ENCODE measurements at places on chromosomes 5 and 9.
A peak's percentile ranks its signal among the peaks of the same experiment; 100 is the strongest.

- DNase-seq: no peak
- no peaks in the 10 kb centered on the region for H3K27me3 ChIP-seq
- no peak overlapping the region for H3K27ac ChIP-seq
- H3K36me3 ChIP-seq: no peaks in the 10 kb centered on the region
Measured at GRCh38 chr5:148734518-148734917, 80.2 kb upstream of the HTR4 start.

DNA sequence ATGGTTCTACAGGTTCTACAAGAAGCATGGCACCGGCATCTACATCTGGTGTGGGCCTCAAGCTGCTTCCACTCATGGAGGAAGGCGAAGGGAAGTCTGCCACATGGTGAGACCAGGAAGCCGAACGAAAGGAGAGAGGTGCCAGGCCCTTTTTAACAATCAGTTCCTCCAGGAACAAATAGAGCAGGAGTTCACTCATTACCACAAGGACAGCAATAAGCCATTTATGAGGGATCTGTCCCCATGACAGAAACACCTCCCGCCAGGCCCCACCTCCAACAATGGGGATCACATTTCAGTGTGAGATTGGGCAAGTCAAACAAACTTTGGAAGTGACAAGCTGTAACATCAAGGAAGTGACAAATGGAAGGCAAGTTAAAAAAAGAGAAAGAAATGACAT is 95.5 kb upstream of the PTPN3 start:
- peaks cover 5% of the 10 kb centered on the region for H3K36me3 ChIP-seq
- H3K4me1 ChIP-seq: no peaks in the 10 kb centered on the region
- no peaks in the 10 kb centered on the region for H3K27me3 ChIP-seq
- H3K27ac ChIP-seq: no peak overlapping the region

- H3K36me3 ChIP-seq: no peaks in the 10 kb centered on the region
- H3K4me1 ChIP-seq: peaks cover 19% of the 10 kb centered on the region
- H3K4me3 ChIP-seq: no peak overlapping the region
- H3K27ac ChIP-seq: no peak overlapping the region
- no peaks in the 10 kb centered on the region for H3K27me3 ChIP-seq
Measured at GRCh38 chr5:59291941-59292340, 601.6 kb downstream of the PDE4D start.

DNA sequence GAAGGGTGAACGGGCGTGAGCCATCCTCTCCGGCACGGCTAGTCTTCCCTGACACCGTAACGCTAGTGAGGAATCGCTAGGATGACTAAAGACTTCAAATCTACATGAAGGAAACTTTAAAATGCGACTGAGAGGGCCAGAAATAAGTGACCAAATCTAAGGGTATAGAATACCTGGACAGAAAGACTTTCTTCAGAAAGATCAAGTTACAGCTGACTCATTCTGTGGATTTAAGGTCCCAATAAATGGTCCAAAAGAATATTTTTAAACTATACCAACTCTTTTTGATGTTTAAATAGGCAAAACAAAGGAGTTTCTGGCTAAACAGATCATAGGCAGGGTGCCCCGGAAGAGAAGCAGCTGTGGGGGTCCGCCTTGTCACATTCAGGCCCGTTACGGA is 38.9 kb upstream of the CEP72 start:
- H3K36me3 ChIP-seq: peaks cover 5% of the 10 kb centered on the region
- H3K27ac ChIP-seq: no peak overlapping the region
- no peak for DNase-seq

GRCh38 chr5:10578869-10579268 is 15.0 kb downstream of the ANKRD33B start:
- no peak for DNase-seq
- H3K4me1 ChIP-seq: peaks cover 14% of the 10 kb centered on the region
- peaks cover 2% of the 10 kb centered on the region for H3K27me3 ChIP-seq
- no peak overlapping the region for H3K27ac ChIP-seq

DNA sequence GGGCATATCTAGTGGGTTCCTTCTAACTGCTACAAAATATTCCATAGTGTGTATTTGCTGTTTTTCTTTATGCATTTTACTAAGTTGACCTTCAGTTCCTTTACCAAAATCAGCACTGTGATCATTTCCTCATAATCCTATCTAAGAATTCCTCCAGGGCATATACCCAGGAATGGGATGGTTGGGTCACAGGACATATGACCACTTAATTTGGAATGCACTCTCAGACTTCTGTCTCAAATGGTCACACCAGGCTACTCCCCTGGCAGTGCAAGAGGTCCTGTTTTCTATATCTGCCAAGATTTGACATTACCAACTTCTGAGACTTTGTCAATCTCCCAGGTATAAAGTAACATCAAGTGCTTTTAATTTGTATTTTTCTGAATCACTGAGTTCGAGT is 63.9 kb downstream of the ADAMTS12 start:
- H3K4me3 ChIP-seq: no peak overlapping the region
- no peak for DNase-seq
- no peaks in the 10 kb centered on the region for H3K36me3 ChIP-seq
- H3K27ac ChIP-seq: no peak overlapping the region
- H3K27me3 ChIP-seq: no peaks in the 10 kb centered on the region

GRCh38 chr5:158869092-158869491 is 230.6 kb downstream of the EBF1 start:
- no peaks in the 10 kb centered on the region for H3K36me3 ChIP-seq
- H3K4me1 ChIP-seq: peaks cover 11% of the 10 kb centered on the region
- no peaks in the 10 kb centered on the region for H3K27me3 ChIP-seq

- H3K27me3 ChIP-seq: peaks cover 7% of the 10 kb centered on the region
- H3K27ac ChIP-seq: no peak overlapping the region
- H3K4me3 ChIP-seq: no peak overlapping the region
Measured at GRCh38 chr5:135063511-135064234, 29.6 kb upstream of the PITX1 start.

- DNase-seq: no peak
- peaks cover 3% of the 10 kb centered on the region for H3K27me3 ChIP-seq
- H3K36me3 ChIP-seq: no peaks in the 10 kb centered on the region
- H3K4me1 ChIP-seq: no peaks in the 10 kb centered on the region
- H3K27ac ChIP-seq: no peak overlapping the region
- no peak overlapping the region for H3K4me3 ChIP-seq
Measured at GRCh38 chr5:6868171-6868570, 154.9 kb downstream of the TENT4A start.

GRCh38 chr5:125897089-125897488 is 526.1 kb upstream of the GRAMD2B start:
- H3K27me3 ChIP-seq: no peaks in the 10 kb centered on the region
- H3K36me3 ChIP-seq: no peaks in the 10 kb centered on the region
- H3K4me1 ChIP-seq: no peaks in the 10 kb centered on the region
- DNase-seq: no peak

- no peak overlapping the region for H3K27ac ChIP-seq
- peaks cover 3% of the 10 kb centered on the region for H3K27me3 ChIP-seq
- DNase-seq: no peak
- H3K36me3 ChIP-seq: no peaks in the 10 kb centered on the region
Measured at GRCh38 chr5:77864997-77865396, 88.9 kb upstream of the TBCA start.

GRCh38 chr9:22175972-22176545 is 167.0 kb upstream of the CDKN2B start:
- H3K36me3 ChIP-seq: no peaks in the 10 kb centered on the region
- DNase-seq: no peak
- peaks cover 2% of the 10 kb centered on the region for H3K27me3 ChIP-seq
- H3K4me3 ChIP-seq: no peak overlapping the region
- no peak overlapping the region for H3K27ac ChIP-seq

DNA sequence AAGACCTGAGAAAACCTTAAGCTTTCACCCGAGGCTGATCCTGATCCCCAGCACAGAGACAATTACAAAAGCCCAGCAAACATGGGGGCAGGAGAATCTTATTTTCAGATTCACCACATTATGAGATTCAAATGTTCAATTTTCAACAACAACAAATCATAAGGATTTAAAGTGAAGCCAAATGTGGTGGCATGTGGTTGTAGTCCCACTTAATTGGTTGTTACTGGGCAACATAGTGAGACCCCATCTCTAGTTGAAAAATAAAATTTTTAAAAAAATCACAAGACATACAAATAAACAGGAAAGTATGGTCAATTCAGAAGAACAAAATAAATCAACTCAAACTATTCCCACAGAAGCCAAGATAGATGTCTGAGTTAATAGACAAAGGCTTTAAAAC is 3.9 kb upstream of the RABGAP1 start:
- no peak overlapping the region for H3K4me3 ChIP-seq
- peaks cover 6% of the 10 kb centered on the region for H3K36me3 ChIP-seq
- H3K27me3 ChIP-seq: peaks cover 11% of the 10 kb centered on the region

- H3K27ac ChIP-seq: no peak overlapping the region
- peaks cover 32% of the 10 kb centered on the region for H3K27me3 ChIP-seq
- peak overlapping the region; percentile 47 for H3K4me3 ChIP-seq
- peaks cover 5% of the 10 kb centered on the region for H3K36me3 ChIP-seq
Measured at GRCh38 chr9:136687721-136688223, 515 bp upstream of the AGPAT2 start.

- H3K36me3 ChIP-seq: peaks cover 8% of the 10 kb centered on the region
- no peak overlapping the region for H3K4me3 ChIP-seq
- H3K4me1 ChIP-seq: no peaks in the 10 kb centered on the region
- no peak for DNase-seq
- H3K27ac ChIP-seq: no peak overlapping the region
Measured at GRCh38 chr5:55051357-55051756, 27.3 kb downstream of the GZMK start.

- no peak within 1 kb of the TSS for H3K27ac ChIP-seq
- H3K27me3 ChIP-seq: peaks cover 2% of the 10 kb centered on the region
- H3K4me3 ChIP-seq: peak within 1 kb of the TSS; percentile 98
Measured at GRCh38 chr5:58582803-58583491, at the start of gene RAB3C. TSS of gene RAB3C (plus strand) at chr5:58583075. CDS start at chr5:58583209, 134 bp downstream.

DNA sequence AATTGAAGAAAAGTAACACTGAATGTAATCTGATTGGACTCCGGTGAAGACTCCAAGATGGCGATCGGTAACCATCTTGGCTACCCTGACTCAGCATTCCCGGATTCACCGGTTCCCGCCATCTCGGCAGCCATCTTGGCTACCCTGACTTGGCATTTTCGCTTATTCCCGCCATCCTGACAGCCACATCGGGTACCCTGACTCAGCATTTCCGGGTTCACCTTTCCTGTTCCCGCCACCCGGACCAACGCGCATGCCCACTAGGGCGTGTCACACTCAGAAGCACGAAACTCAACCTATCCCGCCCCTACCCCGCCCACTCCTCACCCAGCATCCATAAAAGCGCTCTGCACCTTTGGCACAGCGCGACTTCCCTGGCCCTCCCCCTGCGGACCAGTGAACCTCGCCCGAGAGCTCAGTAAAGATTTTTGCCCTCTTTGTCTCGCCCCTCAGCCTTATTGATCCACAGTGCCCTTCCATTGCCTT is 17.2 kb downstream of the SPTLC1 start:
- peak overlapping the region; percentile 57 for H3K27ac ChIP-seq
- no peak overlapping the region for H3K4me3 ChIP-seq
- DNase-seq: peak; percentile 84
- peaks cover 18% of the 10 kb centered on the region for H3K36me3 ChIP-seq
- peaks cover 30% of the 10 kb centered on the region for H3K4me1 ChIP-seq
- peaks cover 2% of the 10 kb centered on the region for H3K27me3 ChIP-seq

DNA sequence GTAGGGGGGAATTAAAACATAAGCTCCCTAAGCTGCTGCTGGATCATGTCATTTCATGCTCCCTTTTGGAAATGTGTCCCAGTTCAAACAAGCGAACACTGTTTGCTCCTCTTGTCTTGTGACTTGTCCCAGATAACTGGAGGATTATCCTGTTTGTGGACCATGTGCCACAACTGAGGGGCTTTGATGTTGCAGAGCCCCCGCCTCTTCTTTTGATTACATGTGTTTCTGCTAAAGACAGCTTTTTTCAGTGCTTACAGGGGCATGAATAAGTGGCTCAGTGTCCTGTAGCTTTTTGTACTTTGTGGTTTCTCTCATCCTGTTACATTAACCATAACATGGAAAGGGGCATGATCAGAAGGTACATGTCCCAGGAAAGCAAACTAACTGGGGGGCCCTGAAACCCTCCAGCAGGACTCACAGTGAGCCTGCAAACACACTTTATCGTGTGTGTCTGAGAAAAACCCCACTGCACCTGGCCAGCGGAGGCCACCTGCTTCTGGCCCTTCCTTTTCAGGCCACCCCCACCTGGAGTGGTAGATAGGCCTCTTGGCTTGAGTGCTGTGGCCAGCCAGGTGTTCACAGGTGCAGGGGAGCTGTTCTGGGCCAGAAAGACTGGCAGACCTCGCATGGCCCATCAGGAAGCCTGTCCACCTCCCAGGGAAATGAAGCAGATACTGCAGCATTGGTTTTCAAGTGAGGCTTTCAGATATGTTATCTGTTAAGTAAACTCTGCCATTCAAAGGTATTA is 285.6 kb downstream of the FANCC start:
- no peak overlapping the region for H3K4me3 ChIP-seq
- H3K4me1 ChIP-seq: no peaks in the 10 kb centered on the region
- H3K27ac ChIP-seq: no peak overlapping the region
- no peak for DNase-seq

- no peaks in the 10 kb centered on the region for H3K27me3 ChIP-seq
- H3K4me1 ChIP-seq: peaks cover 6% of the 10 kb centered on the region
- H3K36me3 ChIP-seq: no peaks in the 10 kb centered on the region
- H3K27ac ChIP-seq: no peak overlapping the region
- no peak for DNase-seq
- no peak overlapping the region for H3K4me3 ChIP-seq
Measured at GRCh38 chr5:52255308-52255707, 532.4 kb upstream of the ITGA1 start.

GRCh38 chr5:58072300-58072965 is 387.5 kb downstream of the PLK2 start:
- no peaks in the 10 kb centered on the region for H3K27me3 ChIP-seq
- DNase-seq: no peak
- peaks cover 71% of the 10 kb centered on the region for H3K4me1 ChIP-seq
- peak overlapping the region; percentile 95 for H3K27ac ChIP-seq
- H3K4me3 ChIP-seq: no peak overlapping the region
- no peaks in the 10 kb centered on the region for H3K36me3 ChIP-seq

GRCh38 chr5:122929001-122929400 is 83.6 kb downstream of the SNX24 start:
- no peaks in the 10 kb centered on the region for H3K27me3 ChIP-seq
- DNase-seq: no peak
- no peak overlapping the region for H3K4me3 ChIP-seq
- peaks cover 18% of the 10 kb centered on the region for H3K4me1 ChIP-seq
- no peak overlapping the region for H3K27ac ChIP-seq

GRCh38 chr5:143244000-143244736 is 159.3 kb downstream of the NR3C1 start:
- H3K36me3 ChIP-seq: peaks cover 5% of the 10 kb centered on the region
- H3K27ac ChIP-seq: no peak overlapping the region
- no peak for DNase-seq
- no peak overlapping the region for H3K4me3 ChIP-seq
- peaks cover 4% of the 10 kb centered on the region for H3K27me3 ChIP-seq

DNA sequence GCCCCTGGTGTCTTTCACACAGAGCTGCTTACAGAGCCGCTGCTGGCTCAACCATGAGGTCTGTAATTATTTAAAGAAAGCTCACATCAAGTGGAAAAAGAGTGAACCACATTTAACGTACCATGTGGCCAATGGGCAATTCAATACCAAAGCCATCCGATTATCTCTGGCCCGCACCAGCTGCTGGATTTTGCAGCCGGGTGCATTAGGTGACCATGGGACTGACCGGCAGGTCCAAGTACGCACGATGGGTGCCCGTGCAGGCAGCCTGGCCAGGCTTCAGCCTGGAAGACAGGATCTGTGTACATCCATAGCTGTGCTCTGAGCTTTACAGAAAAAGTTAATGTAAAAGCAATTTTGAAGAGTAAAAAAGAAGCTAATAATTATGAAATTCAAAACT is 20.5 kb downstream of the PPARGC1B start:
- DNase-seq: no peak
- no peak overlapping the region for H3K4me3 ChIP-seq
- no peaks in the 10 kb centered on the region for H3K36me3 ChIP-seq
- H3K4me1 ChIP-seq: peaks cover 6% of the 10 kb centered on the region
- no peak overlapping the region for H3K27ac ChIP-seq

- H3K4me1 ChIP-seq: peaks cover 13% of the 10 kb centered on the region
- H3K4me3 ChIP-seq: no peak overlapping the region
- no peak for DNase-seq
- H3K27me3 ChIP-seq: peaks cover 3% of the 10 kb centered on the region
- no peaks in the 10 kb centered on the region for H3K36me3 ChIP-seq
- no peak overlapping the region for H3K27ac ChIP-seq
Measured at GRCh38 chr9:68974431-68974830, 39.5 kb downstream of the PRKACG start.

Measured in endothelial cell (in vitro differentiated cells).